Heart right ventricle (tissue), 16 donors: ENCODE measurements at places on chromosomes 3 and 15. TPM values are rescaled to one million over a fixed set of nuclear protein-coding genes. Genes with fewer than 3 reads are reported as not detected.

MAP2K1 gene
- 42.1 TPM for total RNA-seq

CPB1 gene
- total RNA-seq, result 2.7 TPM

NR1I2 gene
- total RNA-seq, result not detected

THSD4 gene
- total RNA-seq, result 172 TPM

PPP1R14D gene
- not detected for total RNA-seq

GATM gene
- total RNA-seq, result 28.5 TPM
